Stimulated activated CD8-positive, alpha-beta memory T cell treated with anti-CD3 and anti-CD28 coated beads, Interleukin-7, amount 100 ng/mL, for 48 hours (primary cell): ENCODE measurements at places on chromosomes 2 and 18.

DNA sequence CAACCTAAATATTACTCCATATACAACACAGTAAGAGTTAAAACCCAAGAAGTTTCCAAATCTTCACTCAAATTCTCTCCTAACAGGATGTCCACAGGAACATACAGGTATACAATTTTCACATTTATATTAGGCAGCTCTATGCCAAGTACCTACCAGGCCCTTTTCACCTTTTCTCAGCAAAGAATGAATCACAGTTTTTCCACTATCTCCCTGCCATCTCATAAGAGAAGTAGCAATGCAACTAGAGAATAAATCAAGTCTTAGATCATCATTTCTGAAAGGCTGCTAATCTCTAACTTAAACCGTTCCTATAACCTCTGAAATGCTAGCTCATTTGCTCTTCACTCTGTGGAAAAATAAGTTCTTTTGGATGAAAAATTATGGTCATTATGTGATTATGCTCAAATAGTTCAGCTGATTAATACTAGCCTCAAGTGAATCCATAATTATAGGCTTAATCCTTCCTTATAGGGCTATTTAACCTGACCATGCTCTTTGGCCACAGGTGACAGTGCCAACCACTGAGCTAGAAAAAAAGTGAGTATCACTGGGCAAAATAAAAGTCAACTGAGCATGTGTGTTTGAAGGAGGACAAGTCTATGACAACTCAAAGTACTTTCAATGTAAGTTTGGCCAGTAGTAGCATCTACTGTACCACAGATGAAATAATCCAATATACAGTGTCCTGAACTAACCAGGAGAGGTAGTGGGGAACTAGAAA lies 79.7 kb downstream of the COBLL1 start:
- no peak for DNase-seq

DNA sequence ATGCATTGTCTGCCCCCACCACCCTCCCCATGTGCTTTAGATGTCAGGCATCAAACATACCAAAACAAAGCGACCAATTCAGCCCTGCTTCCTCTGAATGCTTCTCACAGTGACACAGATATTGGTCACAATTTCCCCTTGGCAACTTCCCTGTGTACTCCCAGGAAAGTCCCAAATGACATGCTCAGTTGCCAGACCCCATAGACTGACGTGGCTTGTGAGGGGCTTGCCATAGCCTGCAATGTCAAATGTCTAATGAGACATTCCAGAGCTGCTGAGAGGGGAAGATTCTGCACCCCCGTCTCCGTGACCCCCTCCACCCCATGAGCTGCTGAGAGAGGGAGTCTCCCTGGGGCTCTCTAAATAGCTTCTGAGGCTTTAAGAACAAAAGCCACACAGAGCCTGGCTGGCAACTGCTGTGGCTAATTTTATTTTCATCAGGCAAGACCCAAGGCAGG lies 47.3 kb downstream of the RFTN2 start:
- DNase-seq = no peak

DNA sequence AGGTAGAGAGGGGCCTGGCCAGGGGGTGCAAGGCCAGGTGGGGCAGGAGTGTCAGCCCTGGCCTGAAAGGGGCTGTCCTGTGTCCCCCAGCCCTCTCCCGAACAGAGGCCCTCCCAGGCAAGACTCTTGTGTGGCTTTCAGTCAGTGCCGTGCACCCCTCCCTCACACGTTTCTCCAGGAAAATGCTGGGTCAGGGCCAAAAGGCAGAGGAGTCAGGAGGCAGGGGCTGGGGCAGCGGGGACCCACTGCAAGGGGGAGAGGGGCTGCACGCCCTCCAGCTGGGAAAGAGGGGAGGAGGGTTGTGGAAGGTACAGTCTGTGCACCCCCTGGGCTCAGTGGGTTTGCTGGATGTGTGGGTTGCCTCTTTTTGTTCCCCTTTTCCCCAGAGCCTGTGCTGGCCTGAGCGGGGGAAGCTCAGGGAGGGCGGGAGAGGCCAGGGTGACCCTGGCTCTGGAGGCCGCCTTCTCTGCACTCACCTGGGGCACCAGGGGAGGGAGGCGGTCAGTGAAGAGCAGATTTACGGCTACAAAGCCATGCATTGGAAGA lies 4.1 kb downstream of the KCNF1 start:
- DNase-seq = no peak

DNA sequence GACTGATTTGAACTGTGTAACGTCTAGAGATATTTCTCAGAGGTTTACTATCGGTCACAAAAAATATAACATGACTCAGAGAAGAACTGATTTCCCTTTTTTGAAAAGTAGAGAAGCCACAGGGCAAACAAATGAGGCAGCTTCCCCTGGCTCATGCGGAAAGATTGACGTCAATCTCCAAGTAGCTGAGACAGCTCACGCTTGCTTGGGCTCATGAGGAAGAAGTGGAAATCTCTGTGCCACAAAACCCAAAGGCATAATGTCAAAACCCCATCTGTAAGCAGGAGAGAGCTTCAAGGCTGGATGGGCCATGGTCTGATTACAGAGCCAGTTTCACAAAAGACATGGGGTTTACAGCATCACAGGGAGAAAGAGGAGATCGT lies 188.1 kb downstream of the ARL4C start:
- no peak for DNase-seq

GRCh38 chr2:240628507-240628807 lies 3.2 kb downstream of the GPR35 start:
- no peak for DNase-seq

DNA sequence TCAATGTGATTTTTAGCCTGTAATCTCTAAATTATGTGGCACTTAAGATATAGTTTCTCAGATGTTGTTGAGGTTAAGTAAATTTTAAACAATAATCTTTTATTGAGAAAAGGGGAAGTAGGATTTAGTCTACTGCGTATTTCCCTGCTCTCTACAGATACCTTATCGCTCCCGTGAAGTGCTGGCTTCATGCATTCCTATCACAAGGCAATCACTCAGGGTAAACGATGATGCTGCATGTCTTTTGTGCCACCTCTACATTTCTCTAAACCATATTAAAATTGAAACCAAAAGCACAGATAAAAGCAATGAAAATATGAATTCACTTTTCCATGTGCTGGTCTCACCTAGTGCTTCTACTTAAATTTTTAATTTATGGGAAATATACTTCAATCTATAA lies 14.4 kb upstream of the RPE start:
- DNase-seq = no peak

DNA sequence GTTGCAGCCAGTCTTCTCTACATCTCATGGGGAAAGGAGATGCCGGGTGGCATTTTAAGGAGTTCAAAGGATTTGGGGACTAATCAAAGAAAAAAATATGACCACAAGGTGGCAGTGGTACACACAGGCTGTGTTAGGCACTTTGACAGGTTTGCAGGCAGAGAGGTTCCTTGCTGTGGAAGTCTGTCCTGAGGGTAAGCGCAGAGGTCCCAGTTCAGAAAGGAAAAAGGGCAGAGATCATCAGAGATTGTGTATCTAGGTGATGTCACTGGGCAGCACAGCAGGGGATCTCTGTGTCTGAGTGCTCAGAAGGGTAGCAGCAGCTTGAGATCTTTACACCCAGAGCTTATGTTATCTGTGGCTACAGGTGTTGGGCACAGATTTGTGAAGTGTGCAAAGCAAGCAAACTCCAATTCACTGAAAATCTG lies 231.4 kb downstream of the LRRTM1 start:
- DNase-seq = no peak

DNA sequence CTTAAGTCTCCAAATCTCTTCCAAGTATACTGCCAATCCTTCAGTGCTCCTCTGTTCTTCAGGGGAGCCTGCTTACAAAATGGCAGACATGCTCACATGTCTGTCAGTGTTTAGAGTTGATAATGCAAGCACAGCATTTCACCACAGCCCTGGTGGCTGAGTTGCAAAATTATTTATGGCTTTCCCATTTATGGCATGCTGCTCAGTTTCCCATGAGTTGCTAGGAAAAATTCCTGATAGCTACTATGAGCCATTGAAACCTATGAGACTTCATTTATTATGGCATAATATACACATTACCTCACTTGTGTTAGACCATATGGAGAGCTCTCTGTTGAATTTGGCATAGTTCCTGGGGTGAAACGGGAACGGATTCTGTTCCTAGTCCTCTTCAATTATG lies 448.7 kb upstream of the TCF4 start:
- DNase-seq = no peak

DNA sequence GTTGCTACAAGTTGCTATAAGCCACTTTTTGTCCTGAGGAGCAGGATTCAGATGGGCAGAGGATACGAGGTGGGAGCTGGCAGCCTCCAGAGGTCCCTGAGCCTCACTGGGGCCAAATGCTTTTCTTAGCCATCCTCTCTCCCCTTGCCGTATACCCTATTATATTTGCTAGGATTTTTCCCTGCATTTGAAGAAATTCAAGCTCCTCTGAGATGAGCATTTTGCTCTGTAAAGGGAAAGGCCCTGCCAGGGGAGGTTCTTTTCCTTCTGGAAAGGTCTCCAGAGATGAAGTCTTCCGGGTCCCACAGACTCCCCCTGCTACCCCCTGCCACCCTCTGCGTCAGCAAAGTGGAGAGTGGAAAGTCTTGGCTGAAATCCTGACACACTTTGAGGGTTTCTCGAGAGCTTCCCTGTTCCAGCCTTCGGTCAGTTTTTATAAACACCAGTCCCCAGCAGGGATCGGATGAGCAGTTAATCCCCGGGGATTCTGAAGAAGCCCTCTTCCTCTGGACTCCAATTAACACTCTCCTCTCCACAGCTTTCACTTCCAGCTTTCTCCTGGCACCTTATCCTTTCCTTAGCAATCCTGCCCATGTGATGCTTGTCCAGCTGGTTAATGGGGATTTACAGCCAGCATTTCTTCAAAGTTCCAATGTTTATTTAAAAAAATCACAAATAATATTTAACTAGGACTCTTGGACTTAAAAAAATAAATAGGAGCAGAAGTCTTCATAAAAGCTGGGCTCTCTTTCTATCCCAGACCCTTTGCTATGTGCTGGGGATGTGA lies 13.1 kb downstream of the CYRIA start:
- no peak for DNase-seq

DNA sequence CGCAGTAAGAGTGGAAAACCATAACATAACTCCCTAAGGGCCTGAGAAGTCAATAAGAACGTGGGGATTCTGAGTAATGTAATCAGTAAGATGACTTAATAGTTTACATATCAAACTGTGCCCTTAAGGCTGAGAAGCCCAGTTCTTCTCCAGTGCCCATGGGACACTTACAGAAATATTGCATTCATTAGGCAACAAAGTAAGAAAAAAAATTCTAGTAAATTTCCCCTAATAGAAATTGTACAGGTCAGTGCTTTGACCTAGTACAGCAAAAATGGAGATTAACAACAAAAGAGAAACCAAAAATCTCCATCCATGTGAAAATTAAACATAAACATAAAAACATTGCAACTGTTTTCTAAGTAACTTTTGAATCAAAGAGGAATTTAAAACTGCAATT lies 139.8 kb upstream of the HS6ST1 start:
- no peak for DNase-seq

GRCh38 chr2:148027822-148028221 lies 6.9 kb downstream of the MBD5 start:
- no peak for DNase-seq

- no peak for DNase-seq
Measured at GRCh38 chr2:42493468-42494354, at the start of gene KCNG3. Gene KCNG3 (minus strand): TSS chr2:42493982. CDS start chr2:42493501, 481 bp downstream.

- DNase-seq = no peak
Measured at GRCh38 chr2:210459880-210460279, 16.7 kb downstream of the LANCL1 start.

- DNase-seq = no peak
Measured at GRCh38 chr2:68089961-68090360, 27.2 kb upstream of the C1D start.

DNA sequence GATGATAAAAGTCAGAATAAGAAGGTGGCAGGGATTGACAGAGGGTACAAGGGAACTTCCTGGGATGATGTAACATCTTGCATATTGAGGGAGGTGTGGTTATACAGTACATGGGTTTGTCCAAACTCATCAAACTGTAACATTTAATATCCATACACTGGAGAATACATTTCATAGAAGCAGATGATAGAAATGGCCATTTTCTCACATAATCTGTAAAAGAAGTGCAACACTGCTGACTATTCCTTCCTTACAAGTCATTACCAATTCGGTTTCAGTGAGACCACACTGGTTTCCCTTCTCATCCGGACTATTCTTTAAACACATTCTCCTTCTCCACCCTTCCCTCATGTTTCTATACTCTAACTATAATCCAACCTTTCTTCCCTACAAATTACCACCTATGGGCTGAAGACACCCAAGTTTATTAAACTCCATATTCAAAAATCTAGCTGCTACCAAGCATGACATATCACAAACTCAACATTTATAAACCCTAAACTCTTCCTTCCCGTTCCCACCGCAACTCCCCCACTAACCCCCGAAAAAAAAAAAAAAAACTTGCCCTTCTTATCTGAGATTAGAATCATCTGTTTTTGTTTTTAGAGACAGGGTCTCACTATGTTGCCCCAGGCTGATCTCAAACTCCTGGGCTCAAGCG lies 1.6 kb downstream of the COX7A2L start:
- DNase-seq = no peak
